ENCODE measurements at places on chromosomes 11 and 22. TPM values are rescaled to one million over a fixed set of nuclear protein-coding genes. Genes with fewer than 3 reads are reported as not detected.

Gene OSBP2
- total RNA-seq = 1.2 TPM

Gene MYOD1
- total RNA-seq = not detected

Gene MS4A7
- not detected for total RNA-seq

Gene SYT13
- total RNA-seq = not detected

Gene NXPE2
- not detected for total RNA-seq

Gene ROM1
- 1.0 TPM for total RNA-seq

Gene TSSC4
- total RNA-seq = 41.5 TPM

Gene KRTAP5-11
- not detected for total RNA-seq

Gene NAP1L4
- total RNA-seq = 311 TPM

Gene FGF4
- not detected for total RNA-seq

Gene KRTAP5-9
- 0.18 TPM for total RNA-seq

Gene TRPC6
- not detected for total RNA-seq

Gene SCGB2A2
- not detected for total RNA-seq

Gene RAB6A
- 79.7 TPM for total RNA-seq

Gene BTBD18
- total RNA-seq = not detected

Gene C11orf97
- total RNA-seq = not detected

Gene SMIM35
- total RNA-seq = 3.9 TPM

Gene SERHL2
- 0.86 TPM for total RNA-seq

Gene PELI3
- total RNA-seq = 8.3 TPM

Gene CD3D
- total RNA-seq = 495 TPM

Gene MOGAT2
- not detected for total RNA-seq

Gene OR2AT4
- total RNA-seq = not detected

Gene SGSM1
- 0.18 TPM for total RNA-seq

Gene CHRM4
- 0.27 TPM for total RNA-seq

Gene EWSR1
- total RNA-seq = 400 TPM

Gene TEX12
- total RNA-seq = 0.27 TPM

Gene BLID
- not detected for total RNA-seq

Gene RFPL2
- total RNA-seq = 0.09 TPM

Gene ACR
- not detected for total RNA-seq

Gene OR51B4
- not detected for total RNA-seq

Gene IFTAP
- 1.9 TPM for total RNA-seq

Gene SYT7
- total RNA-seq = not detected

Gene ISX
- total RNA-seq = not detected

Gene P2RY6
- not detected for total RNA-seq

Gene HSPB2
- total RNA-seq = not detected

Gene KDM2A
- 97.8 TPM for total RNA-seq

Gene NAALADL1
- 9.8 TPM for total RNA-seq

Gene GNG3
- 0.30 TPM for total RNA-seq

Gene PHF21A
- 32.2 TPM for total RNA-seq

Gene HEPHL1
- not detected for total RNA-seq

Gene ELMOD1
- not detected for total RNA-seq

Gene TREH
- total RNA-seq = not detected

All from T-helper 2 cell treated with Interferon-gamma antibody and Interleukin-4, amounts not matched to agents 100 ng/mL and 5 ng/mL, for 36 hours (primary cell).